GM23248 (cell line): ENCODE measurements at places on chromosomes 5 and 9.

DNA sequence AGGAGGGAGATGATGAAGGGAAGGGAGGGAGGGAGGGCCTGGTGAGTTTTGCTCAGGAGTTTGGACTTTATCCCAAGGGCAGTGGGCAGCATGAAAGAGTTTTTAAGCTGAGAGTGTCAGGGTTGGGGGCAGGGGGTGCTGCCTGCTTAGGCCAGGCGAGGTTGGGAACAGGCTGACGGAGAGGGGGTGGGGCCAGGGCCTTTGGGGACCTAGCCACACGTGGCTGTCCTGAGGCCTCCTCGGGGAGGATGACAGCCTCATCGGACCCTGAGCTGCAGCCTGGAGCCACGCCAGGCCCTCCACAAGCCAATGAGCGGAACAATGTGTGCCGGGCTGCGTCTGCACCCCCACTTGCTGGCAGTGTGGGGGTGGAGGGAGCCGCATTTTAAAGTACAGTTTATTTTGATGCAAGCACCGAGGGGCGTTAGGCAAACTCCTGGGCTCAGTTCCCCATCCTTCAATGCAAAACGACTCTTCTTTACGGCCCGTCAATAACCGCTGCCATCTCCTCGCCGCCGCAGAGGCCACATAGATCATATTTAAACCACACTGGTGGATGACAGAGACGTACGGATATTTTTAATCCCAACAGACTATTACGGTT lies 5.3 kb upstream of the RXRA start:
- no peaks in the 10 kb centered on the region for H3K27me3 ChIP-seq
- H3K4me3 ChIP-seq = no peak overlapping the region
- no peak overlapping the region for H3K27ac ChIP-seq
- no peaks in the 10 kb centered on the region for H3K36me3 ChIP-seq
- H3K4me1 ChIP-seq = peaks cover 38% of the 10 kb centered on the region
- DNase-seq = no peak

DNA sequence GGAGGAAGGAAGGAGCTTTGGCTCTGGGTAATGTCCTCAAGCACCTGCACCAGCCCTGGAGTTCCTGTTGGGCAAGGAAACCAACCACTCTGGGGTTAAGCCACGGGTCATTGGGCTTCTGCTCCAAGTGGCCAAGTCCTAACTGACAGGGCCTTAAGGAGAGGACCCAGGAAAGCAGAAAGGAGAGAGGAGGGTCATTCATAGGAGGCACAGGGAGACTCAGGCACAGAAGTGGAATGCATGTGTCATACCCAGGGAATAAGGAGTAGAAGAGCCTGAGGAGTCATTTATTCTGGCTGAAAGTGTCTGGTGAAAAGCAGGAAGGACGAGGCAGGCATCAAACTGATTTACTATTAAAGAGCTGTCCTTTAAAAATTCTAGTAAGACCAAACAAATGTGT lies 129.2 kb downstream of the DMRT2 start:
- DNase-seq = no peak
- no peak overlapping the region for H3K27ac ChIP-seq
- H3K4me3 ChIP-seq = no peak overlapping the region
- peaks cover 22% of the 10 kb centered on the region for H3K27me3 ChIP-seq
- no peaks in the 10 kb centered on the region for H3K36me3 ChIP-seq

DNA sequence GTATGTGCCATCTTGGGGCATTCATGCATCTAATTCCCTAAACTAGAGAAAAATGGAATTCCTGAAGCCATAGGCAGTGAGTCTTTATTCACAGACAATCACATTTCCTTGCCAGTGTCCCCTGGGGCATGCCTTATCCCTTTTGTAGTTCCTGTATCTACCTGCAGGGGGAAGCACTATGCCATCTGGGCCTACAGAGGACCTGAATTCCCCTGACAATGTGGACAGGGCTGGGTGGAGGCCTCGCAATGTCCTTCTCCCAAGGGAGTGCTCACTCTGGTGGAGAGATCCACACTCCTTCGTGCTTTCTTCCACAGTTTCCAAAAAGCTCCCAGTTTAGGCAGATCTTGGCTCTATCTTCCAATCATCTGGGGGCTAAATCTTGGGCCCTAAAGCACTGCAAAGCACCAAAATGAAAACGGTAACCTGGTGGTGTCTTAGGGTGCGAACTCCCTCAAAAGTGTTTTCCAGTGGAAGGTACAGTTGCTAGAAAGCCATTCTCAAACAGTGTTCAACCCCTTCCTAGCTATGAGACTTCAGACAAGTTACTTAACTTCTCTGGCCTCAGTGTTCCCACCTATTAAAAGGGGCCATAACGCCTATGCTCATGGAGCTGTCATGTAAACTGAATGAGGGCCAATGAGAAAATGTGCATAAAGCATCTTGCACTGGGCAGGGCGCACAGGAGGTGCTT lies 17.5 kb downstream of the WHRN start:
- no peak overlapping the region for H3K4me3 ChIP-seq
- no peaks in the 10 kb centered on the region for H3K36me3 ChIP-seq
- peak; percentile 74 for DNase-seq
- H3K4me1 ChIP-seq = peaks cover 7% of the 10 kb centered on the region; the same call in 1 of the 2 replicates

GRCh38 chr5:120158211-120158610 lies 305.9 kb upstream of the PRR16 start:
- H3K4me3 ChIP-seq = no peak overlapping the region
- no peaks in the 10 kb centered on the region for H3K27me3 ChIP-seq
- H3K36me3 ChIP-seq = no peaks in the 10 kb centered on the region
- no peak overlapping the region for H3K27ac ChIP-seq
- peak; percentile 6 for DNase-seq

DNA sequence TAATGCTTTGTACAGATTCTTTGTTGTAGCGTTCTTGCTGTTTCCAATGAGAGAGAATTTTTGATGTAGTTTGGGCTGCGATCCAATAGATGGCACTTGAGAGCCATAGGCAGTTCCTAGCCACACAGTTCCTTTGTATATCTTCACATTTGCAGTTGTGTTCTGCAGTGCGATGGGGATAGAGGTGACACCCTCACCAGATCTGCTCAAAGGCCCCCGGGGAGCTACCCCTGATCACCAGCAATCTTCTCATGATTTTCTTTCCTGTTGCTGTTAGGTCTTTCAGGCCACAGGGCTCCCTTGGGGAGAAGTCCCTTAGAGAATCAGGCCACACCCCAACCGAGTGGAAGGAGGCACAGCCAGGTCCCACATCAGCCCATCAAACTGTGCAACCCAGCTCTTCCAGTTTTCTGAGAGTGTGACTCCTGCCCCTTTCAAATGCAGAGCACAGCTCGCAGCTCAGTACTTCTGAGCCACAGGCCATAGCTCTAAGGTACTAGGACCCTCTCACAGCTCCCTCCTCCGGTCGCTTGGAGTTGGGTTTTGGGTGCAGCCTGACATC lies 353.7 kb downstream of the SLCO4C1 start:
- H3K36me3 ChIP-seq = no peaks in the 10 kb centered on the region
- peak; percentile 29 for DNase-seq
- H3K4me3 ChIP-seq = no peak overlapping the region
- H3K4me1 ChIP-seq = no peaks in the 10 kb centered on the region

DNA sequence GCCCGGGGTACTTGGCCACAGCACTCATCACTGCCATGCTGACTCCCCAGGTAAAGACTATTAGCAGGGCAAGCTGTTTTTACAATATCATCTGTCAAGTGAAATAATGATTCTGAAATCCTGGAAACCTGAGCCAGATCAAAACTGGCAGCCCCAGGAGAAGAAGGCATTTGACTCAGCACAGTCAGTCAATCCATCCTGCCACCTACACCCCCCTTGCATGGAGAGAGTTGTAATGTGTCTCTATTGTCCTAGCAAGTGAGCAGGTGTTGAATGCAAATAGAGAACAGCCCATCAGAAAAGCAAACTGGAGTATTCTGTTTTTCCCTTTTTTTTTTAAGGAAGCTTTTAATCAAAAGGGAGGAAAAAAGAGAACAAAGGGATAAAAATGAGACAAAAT lies 291.2 kb downstream of the BRINP1 start:
- H3K4me1 ChIP-seq = no peaks in the 10 kb centered on the region
- H3K27ac ChIP-seq = no peak overlapping the region
- H3K27me3 ChIP-seq = peaks cover 7% of the 10 kb centered on the region; the same call in 1 of the 2 replicates
- no peak overlapping the region for H3K4me3 ChIP-seq
- no peaks in the 10 kb centered on the region for H3K36me3 ChIP-seq
- no peak for DNase-seq

- no peak for DNase-seq
- no peaks in the 10 kb centered on the region for H3K27me3 ChIP-seq
- peak overlapping the region; percentile 95 for H3K4me3 ChIP-seq
- peak overlapping the region; percentile 70 for H3K27ac ChIP-seq
- no peaks in the 10 kb centered on the region for H3K36me3 ChIP-seq
Measured at GRCh38 chr9:4793459-4794395, 983 bp downstream of the RCL1 start.

DNA sequence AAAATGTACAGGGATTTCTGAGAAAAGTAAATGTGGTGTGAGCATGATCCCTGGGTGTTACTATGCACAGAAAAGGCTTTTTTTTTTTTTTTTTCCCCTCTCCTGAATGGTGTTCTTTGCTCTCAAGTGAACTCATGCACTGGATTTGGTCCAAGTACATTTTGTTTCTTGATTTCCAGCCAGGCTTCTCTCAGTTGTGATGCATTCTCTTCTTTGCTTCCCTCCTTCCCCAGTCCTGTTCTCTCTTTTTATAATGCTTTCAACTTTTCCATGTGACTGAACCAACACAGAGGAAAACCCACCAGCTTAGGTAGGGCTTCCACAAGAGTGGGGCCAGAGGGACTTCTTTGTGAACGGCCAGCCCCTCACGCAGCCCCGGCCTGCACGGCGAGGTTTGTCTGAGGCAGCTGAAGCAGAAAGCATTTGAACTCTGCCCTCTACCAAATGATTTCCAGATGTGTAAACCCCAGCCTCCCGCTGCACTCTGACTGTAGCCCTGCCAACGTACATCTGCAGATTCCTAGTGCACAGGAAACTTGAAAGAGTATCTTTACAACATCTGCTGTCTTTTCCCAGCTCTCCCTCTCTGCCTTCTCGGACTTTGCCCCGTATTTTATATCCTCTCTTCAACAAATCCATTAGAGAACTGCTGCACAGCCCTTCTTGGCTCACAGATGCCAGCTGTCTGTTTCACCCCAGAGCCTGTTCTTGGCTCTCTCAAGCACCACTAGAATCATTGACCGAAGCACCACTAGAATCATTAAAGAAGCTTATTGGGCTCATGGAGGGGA lies 71.8 kb upstream of the CD180 start:
- H3K36me3 ChIP-seq = no peaks in the 10 kb centered on the region
- peak; percentile 82 for DNase-seq
- peak overlapping the region; percentile 60 for H3K4me3 ChIP-seq
- H3K4me1 ChIP-seq = peaks cover 19% of the 10 kb centered on the region
- H3K27me3 ChIP-seq = no peaks in the 10 kb centered on the region
- H3K27ac ChIP-seq = peak overlapping the region; percentile 37; the same call in 1 of the 2 replicates

DNA sequence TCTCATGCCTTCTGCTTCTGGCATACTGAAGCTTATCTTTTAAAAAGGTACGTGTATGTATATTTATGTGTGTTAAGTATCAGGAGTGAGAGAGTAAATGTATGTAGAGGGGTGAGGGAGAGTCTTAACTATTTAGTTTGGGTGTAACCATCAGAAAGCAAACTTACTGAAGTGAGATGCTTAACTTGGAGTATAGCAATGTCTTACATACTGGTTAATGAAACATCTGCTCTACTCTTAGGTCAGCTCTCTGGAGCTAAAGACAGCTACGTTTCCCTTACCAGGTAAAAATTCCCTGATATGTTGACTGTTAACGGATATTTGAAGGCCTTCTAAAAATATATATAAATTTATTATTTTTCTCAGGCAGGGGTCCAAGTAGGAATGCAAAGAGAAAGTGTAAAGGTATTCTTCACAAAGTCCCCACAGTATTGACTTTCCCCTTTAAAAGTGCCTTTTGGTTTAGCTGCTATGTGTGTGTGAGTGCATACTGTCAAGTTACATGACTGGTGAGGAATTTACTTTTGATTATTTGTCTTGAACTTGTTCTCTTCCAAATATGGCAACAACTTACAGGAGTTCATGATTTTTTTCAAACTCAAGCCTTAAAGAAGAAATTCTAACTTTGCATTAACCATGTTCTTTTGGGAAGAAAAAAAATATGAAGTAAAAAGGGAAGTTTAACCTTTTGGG lies 12.3 kb upstream of the C5orf24 start:
- DNase-seq = no peak
- peaks cover 21% of the 10 kb centered on the region for H3K36me3 ChIP-seq
- H3K4me1 ChIP-seq = peaks cover 6% of the 10 kb centered on the region
- no peak overlapping the region for H3K27ac ChIP-seq

DNA sequence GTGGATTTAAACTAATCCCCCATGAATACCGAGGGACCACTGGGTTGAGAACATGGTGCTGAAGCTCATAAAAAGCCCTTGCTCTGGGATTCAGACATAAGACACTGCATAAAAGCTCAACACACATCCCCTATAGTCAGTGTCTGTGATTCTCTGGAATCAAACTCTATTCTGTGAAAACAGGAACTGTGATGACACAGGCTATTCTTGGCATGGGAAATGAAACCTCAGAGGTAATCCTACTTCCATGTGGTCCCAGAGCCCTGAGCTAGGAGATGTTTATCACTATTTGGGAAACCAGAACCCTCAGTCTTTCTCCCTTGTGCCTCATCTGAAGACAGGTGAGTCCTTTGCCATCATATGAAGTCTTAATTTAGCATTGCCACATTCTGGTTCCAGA lies 135.4 kb upstream of the PRSS3 start:
- H3K4me3 ChIP-seq = no peak overlapping the region
- DNase-seq = no peak
- H3K27me3 ChIP-seq = peaks cover 18% of the 10 kb centered on the region
- no peaks in the 10 kb centered on the region for H3K4me1 ChIP-seq

DNA sequence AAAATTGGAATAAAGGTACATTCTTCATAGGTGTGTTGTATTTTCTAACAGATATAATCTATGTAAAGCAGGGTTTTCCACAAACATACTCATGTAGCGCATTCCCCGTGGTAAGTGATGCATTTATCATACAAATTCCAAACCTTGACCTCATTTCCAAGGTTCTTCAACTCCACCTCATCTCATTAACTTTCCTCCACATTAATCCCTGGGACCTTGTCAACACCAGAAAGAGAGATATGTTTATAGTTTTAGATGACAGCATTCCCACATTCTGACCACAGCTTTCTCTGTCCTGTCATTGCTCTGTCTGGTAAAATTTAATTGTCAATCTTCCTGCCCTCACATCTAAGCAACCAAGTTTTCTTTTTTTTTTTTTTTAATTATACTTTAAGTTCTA lies 415.1 kb downstream of the TMEM161B start:
- H3K4me3 ChIP-seq = no peak overlapping the region
- no peaks in the 10 kb centered on the region for H3K36me3 ChIP-seq
- no peaks in the 10 kb centered on the region for H3K4me1 ChIP-seq
- no peak for DNase-seq
- no peak overlapping the region for H3K27ac ChIP-seq

DNA sequence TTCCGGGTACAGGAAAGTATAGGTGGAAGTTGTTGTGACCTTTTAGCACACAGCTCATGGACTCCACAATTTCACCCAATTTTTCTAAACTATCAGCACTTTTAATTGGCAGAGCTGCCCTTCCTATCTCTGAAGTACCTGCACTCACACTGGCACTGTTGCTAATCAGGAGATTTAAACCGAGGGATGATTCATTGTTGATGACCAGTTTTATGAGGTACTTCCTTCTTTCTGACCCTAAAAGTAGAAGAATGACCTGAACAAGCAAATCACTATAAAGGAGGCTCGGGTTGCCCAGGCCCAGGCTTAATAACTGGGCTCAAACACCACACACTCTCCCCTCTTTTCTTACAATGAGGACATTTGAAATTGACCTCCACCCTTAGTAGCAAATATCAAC lies 105.9 kb downstream of the KCNN2 start:
- H3K27ac ChIP-seq = no peak overlapping the region
- DNase-seq = no peak
- no peaks in the 10 kb centered on the region for H3K4me1 ChIP-seq
- no peak overlapping the region for H3K4me3 ChIP-seq
- no peaks in the 10 kb centered on the region for H3K36me3 ChIP-seq
